Cortex of kidney (tissue), 1 donor: ENCODE measurements at places on chromosomes 3 and 15.

DNA sequence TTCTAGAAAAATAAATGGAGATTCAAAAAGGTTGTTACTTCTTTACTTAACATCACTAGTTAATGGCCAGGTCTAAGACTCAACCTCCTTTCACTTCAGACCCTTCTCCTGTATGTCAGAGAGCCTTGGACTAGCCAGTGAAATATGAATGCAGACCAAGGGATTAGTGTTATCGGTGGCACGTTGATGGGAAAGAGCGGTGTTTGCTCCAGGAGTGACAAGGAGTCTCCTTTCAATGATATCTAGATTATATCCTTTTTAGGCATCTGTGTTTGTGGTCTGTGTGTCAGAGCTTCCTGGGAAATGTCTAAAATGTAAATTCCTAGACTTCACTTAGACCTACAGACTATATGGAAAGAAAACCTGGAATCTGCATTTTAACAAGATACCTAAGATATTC is 658.0 kb upstream of the KCNMB2 start:
- no peak for DNase-seq

- no peak for DNase-seq
These were observed 368.1 kb upstream of the UBE2E2 start for GRCh38 chr3:22835041-22835440.

DNA sequence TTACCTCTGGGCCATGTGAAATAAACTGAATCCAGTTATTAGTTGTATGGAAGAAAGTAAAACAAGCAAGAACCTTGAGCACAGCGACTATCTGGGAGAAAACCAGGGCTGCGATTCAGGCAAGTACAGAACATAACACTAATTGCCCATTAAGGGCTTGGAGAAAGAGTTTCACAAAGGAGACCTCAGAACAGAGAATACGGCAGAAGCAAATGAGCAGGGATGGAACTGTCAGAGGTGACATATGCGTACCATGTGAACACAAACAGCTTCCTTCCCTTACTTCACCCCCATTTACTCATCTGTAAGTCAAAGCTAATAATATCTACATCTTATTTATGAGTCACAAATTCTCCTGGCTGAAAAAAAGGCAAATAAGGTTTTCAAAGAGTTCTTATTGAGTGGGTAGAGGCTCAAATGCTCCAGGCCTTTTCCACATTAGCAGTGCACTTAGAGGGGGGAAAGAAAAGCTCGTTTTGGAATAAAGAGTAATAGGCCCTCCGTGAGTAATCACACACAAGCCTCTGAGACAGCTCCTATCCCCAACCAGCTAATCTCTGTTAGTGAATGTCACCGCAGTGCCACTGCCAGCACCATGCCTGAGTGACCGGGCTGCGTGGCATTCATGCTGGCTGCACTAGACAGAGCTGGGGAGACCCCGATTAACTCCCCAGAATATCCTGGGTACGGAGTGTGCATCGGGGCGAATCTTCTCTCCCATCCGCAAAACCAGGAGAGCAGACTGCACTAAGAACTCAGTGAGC is 2.6 kb downstream of the PCSK6 start:
- no peak for DNase-seq

DNA sequence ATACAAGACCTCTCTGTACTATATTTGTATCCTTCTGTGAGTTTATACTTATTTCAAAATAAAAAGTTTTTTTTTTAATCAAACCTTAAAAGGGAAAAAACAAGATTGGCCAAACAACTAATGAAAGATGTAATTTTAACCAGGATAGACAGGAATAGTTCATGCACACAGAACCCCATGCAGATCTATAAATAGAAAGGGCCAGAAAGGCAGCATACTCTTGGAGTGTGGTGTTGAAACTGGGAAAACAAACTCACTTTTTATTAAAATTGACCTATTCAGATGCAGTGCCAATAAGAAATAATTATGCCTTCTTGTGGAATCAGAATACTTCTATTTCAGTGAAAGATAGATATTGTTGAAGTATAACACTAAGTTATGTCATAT is 204.6 kb downstream of the PLCL2 start:
- DNase-seq, result no peak

DNA sequence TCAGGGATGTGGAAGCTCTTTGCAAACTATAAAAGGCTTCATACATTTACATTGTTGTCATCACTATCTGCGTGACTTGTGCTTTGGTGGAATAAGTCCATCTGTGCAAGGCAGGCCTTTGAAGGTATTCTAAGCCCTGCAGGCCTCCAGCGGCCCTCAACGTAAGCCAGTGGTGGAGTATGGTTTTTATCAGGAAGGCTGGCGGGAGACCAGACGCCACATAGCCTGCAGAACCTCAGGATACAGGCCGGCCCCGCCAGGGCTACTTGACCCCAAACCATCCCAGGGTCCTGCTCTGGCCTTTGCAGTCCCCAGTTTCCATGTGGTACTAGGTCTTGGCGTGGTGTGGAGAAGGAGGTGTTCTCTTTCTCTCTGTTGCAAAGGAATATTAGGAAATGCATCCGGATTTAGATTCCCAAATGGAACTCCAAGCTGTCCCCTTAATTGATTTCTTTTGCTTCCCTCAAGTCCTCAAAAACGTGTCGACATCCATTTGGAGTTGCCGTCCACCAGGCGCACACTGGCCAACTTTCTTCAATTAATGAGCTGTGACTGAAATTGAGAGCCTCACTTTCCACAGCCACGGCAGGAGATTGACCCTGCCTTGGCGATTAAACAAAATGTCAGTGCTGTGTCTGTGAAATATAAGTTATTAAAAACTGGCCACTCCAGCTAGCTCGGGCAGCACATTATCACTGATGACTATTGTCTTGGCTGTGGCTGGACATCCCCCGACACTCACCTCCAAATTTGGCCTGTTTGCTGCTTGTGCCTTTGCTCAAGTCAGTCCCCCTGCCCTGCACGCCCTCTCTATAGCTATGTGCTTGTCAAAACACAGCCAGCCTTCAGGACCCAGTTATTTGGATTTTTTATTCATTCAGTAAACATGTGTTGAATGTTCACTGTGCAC is 239.8 kb upstream of the TLE3 start:
- DNase-seq, result no peak
